Epithelial cell of esophagus (primary cell): ENCODE measurements at places on chromosomes 2 and 18.

DNA sequence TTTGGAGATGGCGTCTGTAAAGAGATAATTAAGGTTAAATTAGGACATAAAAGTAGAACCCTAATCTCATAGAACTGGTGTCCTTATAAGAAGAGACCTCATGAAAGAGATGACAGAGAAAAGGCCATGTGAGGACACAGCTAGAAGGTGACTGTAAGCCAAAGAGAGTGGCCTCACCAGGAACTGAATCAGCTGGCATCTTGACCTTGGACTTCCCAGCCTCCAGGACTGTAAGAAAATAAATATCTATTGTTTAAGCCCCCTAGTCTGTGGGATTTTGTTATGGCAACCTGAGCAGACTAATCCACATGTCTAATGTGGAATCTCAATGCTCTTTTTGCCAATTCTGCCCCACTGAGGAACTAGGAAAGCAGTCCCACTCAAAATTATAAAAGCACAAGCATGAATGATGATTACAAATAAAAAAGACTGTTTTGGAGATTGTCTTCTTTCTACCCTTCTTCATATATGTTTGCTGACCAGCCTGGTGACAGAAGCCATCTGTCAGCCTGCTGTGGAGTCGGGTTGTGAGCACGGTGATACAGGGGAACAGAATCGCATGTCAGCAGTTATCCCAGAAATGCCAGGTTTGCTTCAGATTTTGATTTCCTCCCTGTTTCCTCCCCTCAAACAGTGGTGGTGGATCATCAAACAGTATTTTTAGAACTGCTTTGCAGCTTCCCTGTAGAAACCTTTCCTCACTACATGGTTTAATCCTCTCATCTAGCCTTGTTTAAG, 54.2 kb downstream of the INPP4A start:
- no peak for DNase-seq

GRCh38 chr2:9002313-9002636, 1.2 kb downstream of the MBOAT2 start:
- DNase-seq: no peak

DNA sequence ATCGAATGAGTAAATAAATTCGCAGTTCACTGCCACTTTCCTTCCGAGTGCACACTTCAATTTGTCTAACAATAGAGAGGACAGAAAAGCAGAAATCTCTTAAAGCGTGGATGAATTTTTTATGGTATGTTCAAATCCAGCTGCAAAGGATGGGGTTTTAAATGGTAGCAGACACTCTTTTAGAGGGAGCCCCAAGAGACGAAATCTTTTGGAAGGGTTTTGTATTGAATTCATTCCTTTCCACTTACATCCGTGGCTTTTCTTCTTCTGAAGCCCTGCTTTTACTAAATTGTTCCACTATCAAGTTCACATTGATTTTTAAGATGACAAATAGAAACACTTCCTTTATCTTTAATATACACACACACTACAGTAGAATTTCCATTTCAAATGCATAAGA, 680.7 kb downstream of the NR4A2 start:
- no peak for DNase-seq

DNA sequence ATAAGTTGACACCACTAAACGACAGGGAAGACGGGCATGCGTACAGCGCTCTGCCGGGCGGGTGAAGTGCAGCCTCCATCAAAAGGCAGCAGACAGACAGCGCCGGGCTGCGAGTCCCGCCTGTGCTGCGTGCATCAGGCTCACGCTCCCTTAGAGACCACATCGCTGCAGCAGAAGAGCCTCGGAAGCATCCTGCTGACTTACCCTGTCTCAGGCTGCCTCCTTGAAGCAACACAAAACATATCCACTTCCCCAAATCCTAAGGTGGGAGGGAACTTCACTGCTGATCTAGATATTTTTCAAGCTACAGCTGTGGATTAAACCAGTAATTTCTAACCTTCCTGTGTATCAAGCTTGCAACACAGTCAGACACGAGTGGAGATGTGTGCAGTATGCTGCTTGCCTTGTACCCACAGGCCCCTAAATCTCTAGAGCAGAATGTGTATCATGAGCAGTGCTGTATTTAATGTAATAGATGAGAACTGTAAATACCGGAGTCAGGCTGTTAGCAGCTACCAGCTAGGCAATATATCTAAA, 6.4 kb downstream of the MYT1L start:
- DNase-seq: no peak

- no peak for DNase-seq
These were observed 26.8 kb downstream of the MBOAT2 start for GRCh38 chr2:8976442-8977259.

- DNase-seq: no peak
These were observed 48.7 kb downstream of the RRM2 start for GRCh38 chr2:10171006-10171800.
